Mesenchymal stem cell (in vitro differentiated cells and primary cell): ENCODE measurements at places on chromosomes 6 and 20.

DNA sequence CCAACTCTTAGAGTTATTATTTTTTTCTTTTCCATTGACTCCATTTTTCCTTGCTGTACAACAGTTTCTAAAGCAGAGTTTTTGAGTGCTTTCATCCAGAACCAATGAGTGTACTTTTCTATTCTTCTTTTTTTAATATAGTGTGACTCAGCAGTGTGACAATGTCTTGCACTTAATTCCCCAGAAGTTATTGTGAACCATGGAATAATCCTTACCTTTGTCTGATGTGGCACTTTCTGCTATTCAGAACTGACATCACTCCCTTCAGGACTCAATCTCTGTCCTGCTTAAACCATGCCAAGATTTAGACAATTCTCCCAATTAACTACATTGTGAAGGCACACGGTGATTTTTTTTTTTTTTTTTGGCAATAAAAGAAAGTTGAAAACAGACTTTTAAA lies 41.5 kb downstream of the GRIK2 start:
- DNase-seq: no peak

- no peak for DNase-seq
Observed at GRCh38 chr20:61861054-61861841, 204.4 kb downstream of the TAF4 start.

GRCh38 chr6:9205645-9206044 lies 770.3 kb upstream of the SLC35B3 start:
- no peak for DNase-seq

DNA sequence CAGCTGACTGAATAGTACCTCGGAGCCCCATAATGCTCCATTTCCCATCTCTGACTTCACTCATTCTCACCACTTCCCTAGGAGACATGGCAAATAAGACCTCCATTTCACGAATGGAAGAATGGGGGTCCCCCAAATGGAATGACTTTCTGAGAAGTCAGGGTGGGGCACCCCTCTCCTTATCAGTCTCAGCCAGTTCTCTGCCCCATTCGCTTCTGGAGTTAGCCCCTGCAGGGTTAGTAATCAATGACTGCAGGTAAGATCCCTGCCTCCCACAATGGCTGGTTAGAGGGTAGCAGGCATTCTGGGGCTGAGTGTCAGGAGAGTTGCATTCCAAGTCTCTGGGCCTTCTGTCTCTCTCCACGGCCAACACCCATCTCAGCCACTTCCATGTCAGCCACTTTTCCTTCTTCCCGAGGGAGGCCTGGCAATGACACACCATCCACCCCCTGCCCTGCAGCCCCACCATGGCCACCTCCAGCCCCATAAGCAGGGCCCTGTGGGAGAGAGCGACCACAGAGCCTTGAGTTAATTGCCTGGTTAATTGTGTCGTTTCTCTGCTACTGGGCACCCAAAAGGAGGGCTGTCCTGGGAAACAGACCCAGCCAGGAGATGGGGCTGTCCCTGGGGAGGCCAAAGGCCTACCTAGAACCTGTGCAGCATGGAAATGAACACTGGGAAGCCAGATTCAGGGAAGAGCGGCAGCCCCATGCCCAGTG lies 13.4 kb downstream of the CCDC167 start:
- no peak for DNase-seq

DNA sequence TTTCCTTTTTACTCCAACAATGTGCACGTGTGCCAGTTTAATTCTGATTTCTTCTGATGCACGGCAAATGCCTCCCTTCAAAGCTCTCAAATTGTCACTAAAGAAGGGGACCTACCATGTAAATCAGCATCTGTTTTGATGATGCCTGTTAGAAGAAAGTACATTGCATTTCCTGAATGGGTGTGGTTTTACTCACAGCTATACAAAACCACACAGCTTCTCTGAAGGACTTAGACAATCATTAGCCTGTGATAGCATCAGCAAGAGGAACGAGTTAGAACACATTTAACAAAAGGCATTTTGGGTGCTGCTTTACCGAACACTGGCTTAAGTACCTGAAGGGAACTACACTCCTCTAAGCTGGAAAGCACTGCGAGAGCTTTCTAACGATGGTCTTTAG lies 109.4 kb downstream of the ATXN1 start:
- DNase-seq: no peak

DNA sequence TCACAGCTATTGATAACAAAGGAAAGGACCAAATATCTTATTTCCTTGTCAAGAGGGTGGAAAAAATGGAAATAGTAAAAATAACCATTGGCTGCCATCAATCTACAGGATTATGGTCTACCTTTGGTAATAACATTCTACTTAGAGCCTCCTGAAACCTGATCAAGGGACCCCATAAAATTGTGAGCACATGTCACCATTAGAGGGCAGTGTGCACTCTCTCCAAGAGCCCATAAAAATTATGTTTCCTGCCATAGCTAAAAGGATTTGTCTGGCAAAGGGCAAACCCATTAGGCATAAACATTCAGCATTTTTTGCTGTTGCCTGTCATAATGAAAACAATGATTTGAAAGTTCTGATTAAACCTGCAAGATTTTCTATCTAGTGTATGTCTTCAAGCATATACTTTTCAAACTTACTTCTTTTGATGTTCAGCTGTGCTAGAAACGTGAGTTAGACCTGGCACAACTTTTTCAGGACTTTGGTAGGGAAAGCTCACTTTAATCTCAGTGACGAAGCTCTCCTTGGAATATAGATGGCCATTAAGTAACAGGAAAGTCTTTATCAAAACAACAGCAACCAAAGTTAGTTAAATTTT lies 120.7 kb upstream of the ZFP64 start:
- DNase-seq: peak; percentile 76

- DNase-seq: no peak
Observed at GRCh38 chr6:169985121-169986015, 233.9 kb downstream of the ERMARD start.

GRCh38 chr20:6014017-6014416 lies 39.8 kb downstream of the LRRN4 start:
- no peak for DNase-seq

DNA sequence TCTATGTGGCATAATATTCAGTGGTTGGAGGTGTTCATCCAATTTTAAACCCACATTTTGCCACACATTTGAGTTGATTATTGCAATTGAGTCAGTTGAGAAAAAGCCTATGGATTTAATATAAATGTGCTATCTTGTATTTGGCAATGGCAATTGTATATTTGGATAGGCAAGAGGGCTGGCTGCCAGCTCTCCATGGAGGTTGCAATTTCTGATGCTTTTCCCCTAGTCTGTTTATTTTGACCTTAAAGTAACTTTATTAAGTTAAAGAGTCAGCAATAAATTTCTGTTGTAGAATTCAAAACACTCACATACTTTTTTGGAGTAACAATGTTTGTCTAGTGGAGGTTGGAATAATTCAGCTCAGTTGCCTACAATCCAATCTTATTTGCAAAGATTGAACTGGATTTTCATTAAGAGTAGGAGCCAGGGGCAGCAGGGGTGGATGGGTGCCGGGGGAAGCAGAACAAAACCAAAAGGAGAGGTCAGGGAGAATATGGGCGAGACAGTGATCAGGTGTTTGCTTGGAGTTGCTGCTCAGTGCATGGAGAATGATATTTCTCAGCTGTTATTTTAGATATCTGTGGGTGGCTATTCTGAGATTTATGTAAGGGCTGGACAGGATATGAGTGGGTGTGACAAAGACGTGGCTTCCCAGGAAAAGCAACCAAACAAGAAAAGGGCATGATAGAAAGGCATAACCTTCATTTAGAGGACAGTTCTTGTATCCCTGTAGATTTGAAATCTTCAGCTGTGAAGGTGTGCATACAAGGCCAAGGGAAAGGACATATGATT lies 163.0 kb downstream of the HDGFL1 start:
- DNase-seq: no peak

DNA sequence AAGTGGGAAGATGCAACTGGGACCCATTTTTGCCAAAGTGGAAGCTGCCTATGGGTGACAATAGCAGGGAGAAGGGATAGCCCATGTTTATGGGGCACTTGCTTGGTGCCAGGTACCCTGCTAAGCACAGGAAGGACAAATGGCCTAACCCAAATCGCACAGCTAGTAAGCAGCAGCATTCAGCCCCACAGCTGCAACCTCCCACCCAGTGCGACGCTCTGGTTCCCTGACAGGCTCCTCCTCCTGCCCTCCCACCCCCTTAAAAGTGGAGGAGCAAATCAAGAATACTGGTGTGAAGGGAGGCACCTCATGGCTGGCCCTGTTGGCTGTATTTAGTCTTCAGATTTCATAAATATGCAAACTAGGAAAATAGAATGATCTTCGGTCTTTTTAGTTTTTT lies 76.2 kb downstream of the RIN2 start:
- no peak for DNase-seq

GRCh38 chr6:99660206-99660605 lies 53.6 kb downstream of the PRDM13 start:
- DNase-seq: no peak

DNA sequence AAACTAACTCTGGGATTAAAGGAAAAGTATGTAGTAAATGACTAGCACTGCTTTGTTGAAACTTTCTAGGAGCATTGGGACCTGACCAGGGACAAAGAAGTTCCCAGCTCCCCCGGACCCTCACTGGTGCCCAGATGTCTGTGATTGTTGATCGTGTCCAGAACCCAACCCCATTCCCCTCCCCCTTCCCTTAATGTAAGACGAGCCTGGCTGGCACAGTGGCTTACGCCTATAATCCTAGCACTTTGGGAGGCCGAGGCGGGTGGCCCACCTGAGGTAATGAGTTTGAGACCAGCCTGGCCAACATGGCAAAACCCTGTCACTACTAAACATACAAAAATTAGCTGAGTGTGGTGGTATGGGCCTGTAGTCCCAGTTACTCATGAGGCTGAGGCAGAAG lies 750.3 kb downstream of the CBLN4 start:
- DNase-seq: no peak

- DNase-seq: no peak
Observed at GRCh38 chr6:35801148-35801547, 4.0 kb upstream of the LHFPL5 start.

DNA sequence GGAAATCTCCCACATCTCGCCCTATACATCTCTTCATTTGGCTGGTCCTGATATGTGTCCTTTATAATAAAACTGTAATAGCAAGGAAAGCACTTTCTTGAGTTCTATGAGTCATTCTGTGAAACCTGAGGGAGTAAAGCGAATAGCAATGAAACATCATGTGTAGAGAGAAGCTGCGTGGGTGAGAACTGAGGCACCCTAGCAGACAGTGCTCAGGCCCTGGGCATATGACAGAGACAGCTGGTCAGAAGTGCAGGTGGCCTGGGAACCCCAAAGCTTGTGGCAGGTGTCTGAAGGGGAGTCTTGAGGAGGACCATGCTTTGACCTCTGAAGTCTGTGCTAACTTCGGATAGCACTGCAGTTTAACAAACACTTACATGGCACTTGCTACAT lies 1.3 kb upstream of the BLOC1S5 start:
- DNase-seq: no peak

DNA sequence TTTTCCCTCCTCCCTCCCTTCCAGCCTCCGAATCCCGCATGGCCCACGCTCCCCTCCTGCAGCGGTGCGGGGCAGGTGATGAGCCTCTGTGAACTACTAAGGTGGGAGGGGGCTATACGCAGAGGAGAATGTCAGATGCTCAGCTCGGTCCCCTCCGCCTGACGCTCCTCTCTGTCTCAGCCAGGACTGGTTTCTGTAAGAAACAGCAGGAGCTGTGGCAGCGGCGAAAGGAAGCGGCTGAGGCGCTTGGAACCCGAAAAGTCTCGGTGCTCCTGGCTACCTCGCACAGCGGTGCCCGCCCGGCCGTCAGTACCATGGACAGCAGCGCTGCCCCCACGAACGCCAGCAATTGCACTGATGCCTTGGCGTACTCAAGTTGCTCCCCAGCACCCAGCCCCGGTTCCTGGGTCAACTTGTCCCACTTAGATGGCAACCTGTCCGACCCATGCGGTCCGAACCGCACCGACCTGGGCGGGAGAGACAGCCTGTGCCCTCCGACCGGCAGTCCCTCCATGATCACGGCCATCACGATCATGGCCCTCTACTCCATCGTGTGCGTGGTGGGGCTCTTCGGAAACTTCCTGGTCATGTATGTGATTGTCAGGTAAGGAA lies at the start of gene OPRM1:
TSS of gene OPRM1 (plus strand) at position 10 of the 612 bp plus-strand sequence. CDS start at position 315, 305 bp downstream.
- peak; percentile 47 for DNase-seq

DNA sequence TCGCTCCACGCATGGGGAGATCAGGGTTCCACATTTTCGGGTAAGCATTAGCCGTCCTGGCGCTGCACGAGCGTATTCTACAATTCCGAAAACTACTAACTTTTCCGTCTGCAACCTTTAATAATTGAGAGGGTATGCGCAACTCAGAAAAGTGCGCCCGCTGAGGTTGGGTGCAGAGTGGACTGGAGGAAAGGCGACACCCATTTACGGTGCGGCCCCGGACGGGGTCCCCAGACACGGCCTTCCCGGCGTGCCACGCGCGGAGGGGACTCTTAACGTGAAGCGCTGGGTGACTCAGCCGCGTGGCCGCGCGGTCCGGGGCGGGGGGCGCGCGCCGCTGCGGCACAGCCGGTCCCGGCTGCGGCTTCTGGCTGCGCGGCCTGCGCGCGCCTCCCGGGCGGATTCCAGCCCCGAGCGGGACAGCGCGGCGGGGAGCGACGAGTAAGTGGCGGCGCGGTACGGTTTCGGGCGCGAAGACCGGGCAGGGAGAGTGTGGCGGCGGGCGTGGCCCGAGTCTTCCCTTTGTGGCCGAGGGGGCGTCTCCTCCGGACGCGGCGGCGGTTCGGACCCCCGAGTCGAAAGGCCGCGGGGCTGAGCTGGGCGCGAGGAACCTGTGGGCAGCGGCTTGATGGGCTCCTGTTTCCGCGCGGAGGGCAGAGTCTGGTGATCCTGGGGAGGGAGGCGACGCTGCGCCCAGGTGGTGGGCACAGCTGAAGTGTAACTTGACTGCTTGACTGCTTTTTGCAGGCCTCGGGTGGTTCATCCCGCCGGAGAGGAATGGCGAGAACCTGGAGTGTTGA lies at the start of the genes KCTD20 and PXT1:
TSS of gene KCTD20 (plus strand) at position 330 of the 800 bp plus-strand sequence. CDS start 27,098 bp downstream, outside the sequence.
TSS of gene PXT1 (minus strand) at position 184 of the 800 bp plus-strand sequence. CDS start 16,772 bp downstream, outside the sequence.
- peak; percentile 88 for DNase-seq

GRCh38 chr20:63699466-63700198 lies 3.2 kb downstream of the TNFRSF6B start:
- DNase-seq: no peak

DNA sequence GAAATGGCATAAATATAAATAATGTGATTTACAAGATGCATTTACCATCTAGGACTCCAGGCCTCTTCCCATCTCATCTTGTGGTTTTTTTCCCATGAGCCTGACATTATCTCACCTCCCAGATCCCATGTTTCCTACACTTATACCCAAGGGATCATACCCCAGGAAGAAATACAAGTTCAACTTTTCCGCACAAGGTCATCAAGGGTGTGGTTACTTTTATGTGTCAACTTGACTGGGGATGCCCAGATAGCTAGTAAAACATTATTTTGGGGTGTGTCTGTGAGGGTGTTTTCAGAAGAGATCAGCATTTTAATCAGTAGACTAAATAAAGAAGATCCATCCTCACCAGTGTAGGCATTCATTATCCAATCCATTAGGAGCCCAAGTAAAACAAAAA lies 176.3 kb upstream of the TNFAIP3 start:
- no peak for DNase-seq

DNA sequence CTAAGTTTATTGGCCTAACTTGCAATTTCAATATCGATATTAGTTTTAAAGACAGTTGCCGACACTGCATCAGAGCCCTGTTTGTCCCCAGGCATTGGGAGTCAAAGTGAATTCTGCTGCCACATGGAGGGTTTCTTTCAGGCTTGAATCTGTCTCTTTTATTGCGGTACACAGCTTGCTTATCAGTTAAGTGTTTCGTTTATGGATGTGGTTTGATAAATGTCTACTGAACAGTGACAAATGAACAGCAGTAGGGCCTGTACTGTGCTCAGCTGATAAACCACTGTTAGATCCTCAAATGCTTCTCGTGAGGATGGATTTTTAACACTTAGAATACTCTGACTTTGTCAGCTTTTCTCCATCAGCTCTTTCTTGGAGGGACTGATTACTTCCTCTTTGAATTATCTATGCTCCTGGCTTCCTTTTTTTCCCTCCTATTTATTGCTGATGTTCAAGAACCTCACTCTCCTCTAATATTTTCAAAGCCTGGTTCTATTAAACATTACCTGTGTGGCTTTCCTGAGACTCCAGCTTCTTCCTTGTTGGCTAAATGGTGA lies 240.8 kb downstream of the PLCB1 start:
- peak; percentile 23 for DNase-seq
